ENCODE measurements at places on chromosomes 7 and 10. TPM values are rescaled to one million over a fixed set of nuclear protein-coding genes. Genes with fewer than 3 reads are reported as not detected.

Gene CYP3A4
- total RNA-seq = not detected

DNA sequence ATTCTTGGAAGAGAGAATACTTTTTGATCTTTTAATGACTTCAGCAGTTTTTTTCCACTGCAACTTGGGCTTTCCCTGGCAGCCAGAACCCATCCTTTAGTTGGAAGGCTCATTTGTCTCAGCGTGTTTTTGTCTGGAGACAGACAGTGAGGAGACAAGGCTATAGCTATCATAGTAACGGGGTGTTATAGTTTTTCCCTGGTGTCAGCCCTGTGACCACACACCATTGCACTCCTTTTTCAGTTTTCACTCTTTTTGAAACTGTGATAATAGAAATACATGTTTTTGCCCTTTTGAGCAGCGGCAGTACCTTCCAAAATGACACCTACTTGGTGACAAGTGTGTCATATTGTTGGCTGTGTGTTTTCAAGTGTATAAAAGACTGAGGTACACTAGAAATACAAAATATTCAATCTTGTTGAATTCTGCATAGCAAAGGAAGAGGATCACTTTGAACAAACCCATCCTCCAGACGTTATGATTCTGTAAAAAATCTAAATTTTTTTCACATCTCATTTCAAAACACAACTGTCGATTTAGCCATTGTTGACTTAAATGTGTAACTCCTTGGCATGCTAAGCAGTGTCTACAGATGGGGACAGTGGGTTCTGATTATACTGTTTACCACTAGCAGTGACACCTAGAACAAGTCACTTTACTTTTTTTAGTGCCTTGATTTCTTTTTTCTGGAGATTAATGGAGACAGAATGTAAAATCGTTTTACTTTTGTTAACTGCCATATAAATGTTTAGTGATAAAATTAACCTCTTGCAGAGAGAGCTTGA is 130.1 kb downstream of the EXOC4 start:
- no peak for DNase-seq

DNA sequence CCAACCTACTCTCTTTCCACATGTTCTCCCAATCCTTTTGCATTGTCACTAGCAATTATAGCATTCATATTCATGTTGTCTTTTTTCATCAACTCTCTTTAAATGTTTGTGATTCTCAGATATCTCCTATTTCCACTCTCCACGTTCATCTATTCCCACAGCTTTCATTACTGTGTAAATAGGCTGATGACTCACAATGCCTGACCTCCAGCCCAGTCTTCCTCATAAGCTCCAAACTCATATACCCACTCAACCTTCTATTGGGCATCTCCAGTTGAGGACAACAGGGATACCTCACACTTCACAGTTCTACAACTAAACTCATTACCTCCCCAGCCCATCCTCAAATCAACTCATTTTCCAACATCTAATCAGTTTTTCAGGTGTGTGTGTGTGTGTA is 194.1 kb downstream of the DGKI start:
- no peak for DNase-seq

- no peak for DNase-seq
Observed at GRCh38 chr10:17255512-17255911, 27.5 kb downstream of the VIM start.

GRCh38 chr7:977326-978048 is 2.1 kb upstream of the COX19 start:
- peak; percentile 62 for DNase-seq

GRCh38 chr10:114347791-114348190 is 56.5 kb downstream of the AFAP1L2 start:
- no peak for DNase-seq

DNA sequence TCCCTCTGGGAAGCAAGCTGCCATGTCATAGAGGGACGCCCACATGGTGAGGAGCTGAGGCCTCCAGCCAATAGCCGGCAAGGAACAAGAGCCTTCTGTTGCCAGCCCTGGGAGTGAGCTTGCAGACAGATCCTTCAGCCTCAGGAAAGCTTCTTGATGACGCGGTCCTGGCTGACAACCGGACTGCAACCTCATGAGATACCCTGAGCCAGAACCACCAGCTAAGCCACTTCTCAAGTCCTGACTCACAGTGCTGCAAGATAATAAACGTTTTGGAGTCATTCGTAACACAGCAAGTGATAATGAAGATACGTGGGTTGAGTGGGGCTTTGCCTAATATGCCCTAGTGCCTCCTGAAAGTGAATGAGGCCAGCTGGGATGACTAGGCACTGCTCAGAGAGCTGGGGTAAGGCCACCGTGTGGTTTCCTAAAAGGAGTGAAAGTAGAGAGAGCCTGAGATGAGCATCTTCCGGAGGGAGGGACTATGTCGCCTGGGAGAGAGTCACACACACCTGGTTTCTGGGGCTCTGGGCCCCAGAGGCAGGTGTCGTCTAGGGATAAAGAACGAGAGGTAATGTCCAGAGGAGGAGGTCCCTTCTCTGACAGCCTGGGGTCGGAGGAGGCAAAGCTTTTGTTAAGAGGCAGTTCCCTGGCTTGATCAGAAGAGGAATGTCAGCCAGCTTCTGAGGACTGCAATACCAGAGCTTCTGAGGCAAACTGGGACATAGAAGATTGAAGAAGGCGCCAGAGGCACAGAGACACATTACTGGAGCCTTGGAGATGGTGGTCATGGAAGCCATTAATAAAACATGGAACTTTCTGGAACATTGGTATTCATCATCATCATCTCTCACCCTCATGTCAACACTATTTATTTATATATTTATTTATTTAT is 53.6 kb downstream of the PYROXD2 start:
- DNase-seq = peak; percentile 71

GRCh38 chr7:143016996-143017395 is 9.9 kb downstream of the OR9A2 start:
- no peak for DNase-seq

Gene NUTM2E
- total RNA-seq = 0.41 TPM

DNA sequence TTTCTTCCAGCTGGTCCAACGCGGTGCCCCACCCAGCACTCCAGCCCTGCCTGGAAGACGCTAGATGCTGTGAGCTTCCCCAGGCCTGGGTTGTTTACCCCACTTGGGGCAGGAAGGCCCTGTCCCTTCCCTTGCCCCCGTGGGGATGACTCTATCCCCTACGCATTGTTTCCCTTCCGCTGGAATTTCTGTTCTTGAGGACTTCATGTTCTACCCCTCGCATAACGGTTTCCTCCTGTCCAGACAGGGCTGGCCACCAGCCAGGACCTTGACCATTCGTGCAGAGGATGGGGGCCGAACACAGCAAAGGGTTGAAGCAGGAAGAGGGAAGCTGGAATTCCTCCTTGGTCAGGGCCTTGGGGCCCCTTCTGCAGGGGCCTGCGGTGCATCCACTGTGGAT is 14.7 kb upstream of the SERPINE1 start:
- DNase-seq = peak; percentile 40

DNA sequence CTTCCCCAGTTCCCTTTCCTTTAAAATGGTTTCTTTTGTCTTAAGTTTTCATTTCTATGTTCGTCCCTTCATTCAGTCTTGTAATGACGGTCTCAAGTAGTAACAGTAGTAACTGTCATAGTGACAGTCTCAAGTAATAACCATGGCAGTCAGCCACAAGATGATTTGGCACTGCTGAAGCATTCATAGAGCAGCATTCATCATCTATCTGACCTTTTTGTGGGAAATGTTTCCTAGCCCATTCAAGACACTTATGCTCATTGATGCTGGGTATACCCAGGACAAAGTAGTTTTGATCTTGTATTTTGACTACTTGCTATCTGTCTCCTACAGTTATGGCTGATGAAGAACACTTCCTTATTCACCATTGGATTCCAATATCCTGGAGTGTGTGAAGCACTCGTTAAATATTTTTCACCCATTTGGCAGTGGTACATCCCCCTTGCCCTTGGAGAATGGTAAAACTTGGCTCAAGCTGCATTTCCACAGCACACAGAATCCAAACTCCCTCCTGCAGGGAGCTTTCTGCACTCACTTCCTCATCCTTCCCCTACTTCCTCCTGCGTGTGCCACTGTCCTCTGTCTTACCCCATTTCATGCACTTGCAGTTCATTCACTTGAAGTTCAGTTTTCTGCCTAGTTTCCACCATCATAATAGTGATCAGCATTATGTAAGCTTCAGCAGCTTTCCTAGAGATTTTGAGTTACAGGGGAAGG is 19.0 kb downstream of the GIMAP4 start:
- no peak for DNase-seq

- no peak for DNase-seq
Observed at GRCh38 chr7:159140170-159140910, 4.3 kb downstream of the VIPR2 start.

- no peak for DNase-seq
Observed at GRCh38 chr10:68633816-68634466, 73.8 kb downstream of the TET1 start.

Gene TYW1B
- total RNA-seq = 6.2 TPM

DNA sequence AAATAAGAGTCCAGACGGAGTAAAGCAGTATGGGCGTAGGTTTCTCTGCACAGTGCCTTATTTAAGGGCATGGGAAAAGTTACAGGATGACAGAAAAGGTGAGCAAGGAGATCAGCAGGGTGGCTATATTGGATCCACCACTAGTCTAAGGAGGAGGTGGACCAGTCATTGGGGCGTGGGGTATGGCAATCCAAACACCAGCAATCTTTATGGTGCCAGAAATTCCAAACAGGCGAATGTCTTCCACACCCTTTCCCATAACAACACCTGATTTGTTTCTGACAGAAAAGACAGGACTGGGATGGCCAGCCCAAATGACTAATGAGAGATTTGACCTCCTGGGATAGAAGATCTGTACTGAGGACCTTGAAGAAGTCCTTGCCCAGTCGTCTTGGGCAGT is 181.8 kb upstream of the MBL2 start:
- no peak for DNase-seq

DNA sequence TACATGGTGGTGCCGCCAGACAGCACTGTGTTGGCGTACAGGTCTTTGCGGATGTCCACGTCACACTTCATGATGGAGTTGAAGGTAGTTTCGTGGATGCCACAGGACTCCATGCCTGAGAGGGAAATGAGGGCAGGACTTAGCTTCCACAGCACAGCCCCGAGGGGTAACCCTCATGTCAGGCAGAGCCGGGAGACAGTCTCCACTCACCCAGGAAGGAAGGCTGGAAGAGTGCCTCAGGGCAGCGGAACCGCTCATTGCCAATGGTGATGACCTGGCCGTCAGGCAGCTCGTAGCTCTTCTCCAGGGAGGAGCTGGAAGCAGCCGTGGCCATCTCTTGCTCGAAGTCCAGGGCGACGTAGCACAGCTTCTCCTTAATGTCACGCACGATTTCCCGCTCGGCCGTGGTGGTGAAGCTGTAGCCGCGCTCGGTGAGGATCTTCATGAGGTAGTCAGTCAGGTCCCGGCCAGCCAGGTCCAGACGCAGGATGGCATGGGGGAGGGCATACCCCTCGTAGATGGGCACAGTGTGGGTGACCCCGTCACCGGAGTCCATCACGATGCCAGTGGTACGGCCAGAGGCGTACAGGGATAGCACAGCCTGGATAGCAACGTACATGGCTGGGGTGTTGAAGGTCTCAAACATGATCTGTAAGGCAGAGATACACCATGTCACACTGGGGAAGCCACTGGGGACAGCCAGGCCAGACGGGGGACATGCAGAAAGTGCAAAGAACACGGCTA is 104.6 kb upstream of the TNRC18 start:
- DNase-seq = peak; percentile 54

Gene SKIDA1
- 3.0 TPM for total RNA-seq
